Thymus (tissue), 14 donors: ENCODE measurements at places on chromosomes 2 and 18. TPM values are rescaled to one million over a fixed set of nuclear protein-coding genes. Genes with fewer than 3 reads are reported as not detected.

The CD28 gene
- polyA plus RNA-seq, result 27.2 TPM

The KCTD18 gene
- polyA plus RNA-seq, result 19.2 TPM

GRCh38 chr18:47731276-47731675, 199.2 kb downstream of the SMAD2 start:
- H3K27ac ChIP-seq, result no peak overlapping the region
- no peak for DNase-seq
- no peak overlapping the region for H3K4me3 ChIP-seq
- H3K4me1 ChIP-seq, result no peaks in the 10 kb centered on the region

DNA sequence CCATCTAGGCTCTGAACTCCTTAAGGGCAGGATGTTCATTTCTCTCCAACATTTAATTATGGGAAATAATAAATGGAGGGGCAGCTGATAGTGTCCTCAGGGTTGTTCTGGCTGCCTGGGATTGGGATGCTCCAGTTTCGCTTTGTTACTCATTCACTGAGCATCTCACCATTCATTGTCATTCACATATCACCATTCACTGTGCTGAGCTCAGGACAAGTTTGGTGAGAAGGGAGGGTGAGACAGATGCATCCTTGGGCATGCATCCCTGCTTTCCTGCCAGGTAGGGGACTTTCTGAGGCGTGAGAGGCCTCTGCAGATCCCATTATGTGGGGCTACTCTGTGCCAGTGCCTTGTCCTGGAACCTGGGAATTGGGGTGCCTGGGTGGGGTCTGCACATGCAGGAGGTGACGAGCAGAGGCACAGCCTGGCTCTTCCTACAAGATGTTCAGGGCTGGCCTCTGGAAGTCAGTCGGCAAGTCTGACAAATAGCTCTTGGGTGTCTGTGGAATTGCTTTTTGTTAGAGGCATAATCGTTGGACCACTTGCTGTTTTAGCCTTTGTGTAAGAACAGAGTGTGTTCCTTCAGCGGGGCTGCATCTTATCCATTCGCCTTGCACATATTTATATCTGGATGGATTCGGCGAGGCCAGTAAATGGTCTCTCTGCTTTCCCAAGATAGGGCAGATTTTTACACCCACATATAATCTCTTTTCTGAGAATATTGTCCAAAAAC, 323.2 kb upstream of the THSD7B start:
- no peak overlapping the region for H3K27ac ChIP-seq
- H3K4me1 ChIP-seq, result no peaks in the 10 kb centered on the region
- no peaks in the 10 kb centered on the region for H3K27me3 ChIP-seq
- H3K4me3 ChIP-seq, result no peak overlapping the region
- H3K36me3 ChIP-seq, result no peaks in the 10 kb centered on the region
- DNase-seq, result no peak

DNA sequence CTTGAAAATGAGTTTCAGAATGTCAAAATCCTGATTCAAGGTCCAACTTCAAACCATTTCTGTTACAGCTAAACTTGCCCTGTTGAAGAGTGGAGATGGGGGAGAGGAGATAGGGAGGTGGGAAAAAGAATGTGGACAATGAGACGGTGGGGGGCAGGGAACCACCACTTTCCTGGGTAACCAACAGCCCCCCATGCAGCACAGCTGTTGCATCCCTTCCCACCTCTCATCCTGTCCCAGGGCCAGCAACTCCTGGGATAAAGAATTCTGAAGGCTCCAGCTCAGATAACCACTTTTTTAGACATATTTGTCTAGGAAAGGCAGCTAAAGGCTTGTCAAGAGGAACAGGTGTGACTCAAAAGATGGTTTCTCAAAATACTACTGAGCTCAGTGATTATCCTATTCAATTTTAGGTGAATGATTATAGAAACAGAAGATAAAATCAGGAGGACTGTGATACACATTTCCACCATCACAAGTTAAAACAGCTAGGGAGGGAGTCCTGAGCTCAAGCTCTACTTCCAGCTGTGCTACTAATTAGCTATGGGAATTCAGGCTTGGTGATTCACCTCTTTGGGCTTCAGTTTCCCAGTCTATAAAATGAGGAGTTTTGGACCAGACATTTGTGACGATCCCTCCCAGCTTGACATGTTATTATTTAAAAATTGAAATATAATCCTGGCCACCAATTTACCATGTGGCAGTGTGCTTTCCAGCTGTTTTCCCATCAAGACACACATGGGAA, 36.3 kb downstream of the HDHD2 start:
- H3K27ac ChIP-seq, result no peak overlapping the region
- H3K27me3 ChIP-seq, result no peaks in the 10 kb centered on the region
- H3K4me1 ChIP-seq, result no peaks in the 10 kb centered on the region
- H3K4me3 ChIP-seq, result no peak overlapping the region
- peaks cover 39% of the 10 kb centered on the region for H3K36me3 ChIP-seq

DNA sequence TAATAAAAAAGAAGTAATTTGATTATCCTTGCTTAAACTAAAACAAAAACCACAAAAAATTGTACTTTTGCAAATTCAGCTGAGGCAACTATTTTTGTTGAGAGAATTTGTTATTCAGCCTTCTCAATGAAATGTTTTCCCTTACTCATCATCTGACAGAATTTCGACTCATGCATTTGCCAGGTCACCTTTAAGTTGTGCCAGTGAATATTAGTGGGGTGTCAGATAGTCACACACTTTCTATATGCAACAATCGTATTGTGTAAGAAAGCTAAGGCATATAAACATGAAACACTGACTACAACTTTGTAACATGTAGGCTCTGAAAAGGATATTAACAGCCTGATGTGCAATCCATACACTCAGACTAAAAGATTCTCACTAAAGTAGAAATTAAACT, 1653.1 kb upstream of the SLC39A10 start:
- DNase-seq, result no peak
- no peak overlapping the region for H3K27ac ChIP-seq
- no peak overlapping the region for H3K4me3 ChIP-seq
- no peaks in the 10 kb centered on the region for H3K36me3 ChIP-seq

- H3K4me1 ChIP-seq, result no peaks in the 10 kb centered on the region
- H3K27me3 ChIP-seq, result no peaks in the 10 kb centered on the region
- no peak for DNase-seq
Observed at GRCh38 chr2:231992888-231993287, 31.4 kb downstream of the DIS3L2 start.

DNA sequence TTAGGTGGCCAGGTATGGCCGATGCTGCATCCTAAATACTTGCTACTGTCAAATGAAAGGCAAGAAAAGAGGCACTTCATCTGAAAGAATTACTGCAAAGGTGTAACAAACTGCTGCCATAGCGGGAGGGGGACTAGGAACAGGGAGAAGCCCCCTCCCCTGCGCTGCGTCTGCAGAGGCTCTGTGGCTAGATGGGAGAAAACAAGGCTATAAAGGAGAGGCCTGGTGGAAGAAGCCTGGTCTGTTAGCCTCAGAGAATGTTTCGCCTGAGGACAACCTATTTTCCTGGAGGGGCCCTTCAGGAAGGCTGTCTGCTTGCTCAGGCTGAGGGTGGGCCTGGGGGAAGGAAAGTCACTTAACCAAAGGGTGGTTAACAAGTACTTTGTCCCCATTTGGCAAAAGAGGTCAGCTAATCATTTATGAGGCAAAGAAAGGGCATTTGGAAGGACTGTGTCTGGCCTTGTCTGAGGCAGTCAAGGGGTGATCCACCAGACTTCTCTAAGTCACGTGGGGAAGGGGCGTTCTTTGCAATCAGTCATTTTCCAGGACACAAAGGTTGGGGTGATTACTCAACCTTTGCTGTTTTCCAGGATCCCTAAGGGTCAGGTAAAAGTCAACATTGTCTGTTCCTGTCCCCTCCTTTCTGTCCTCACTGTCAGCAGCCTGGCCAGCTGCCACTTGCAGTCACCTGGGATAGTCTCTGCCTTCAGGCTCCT, 103.0 kb upstream of the TMEM200C start:
- no peak overlapping the region for H3K4me3 ChIP-seq
- H3K36me3 ChIP-seq, result no peaks in the 10 kb centered on the region
- no peak overlapping the region for H3K27ac ChIP-seq
- no peaks in the 10 kb centered on the region for H3K4me1 ChIP-seq
- no peak for DNase-seq
- no peaks in the 10 kb centered on the region for H3K27me3 ChIP-seq

DNA sequence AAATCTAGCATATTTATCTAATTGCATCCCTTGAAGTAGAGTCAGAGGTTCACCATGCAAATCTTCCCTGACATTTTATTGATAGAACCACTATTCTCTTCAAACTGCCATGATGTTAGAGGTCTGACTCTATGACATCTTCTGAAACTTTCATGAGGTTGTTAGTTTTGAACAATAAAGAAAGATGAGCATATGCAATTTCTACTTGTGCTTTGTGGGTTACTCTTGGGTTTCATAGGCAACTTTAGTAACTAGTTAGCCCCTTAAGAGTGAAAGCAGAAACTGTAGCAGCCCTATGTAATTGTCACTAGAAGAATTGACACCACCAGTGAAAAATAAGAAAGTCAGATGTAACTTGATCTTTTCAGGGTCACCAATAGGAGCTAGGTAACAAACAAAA, 53.1 kb upstream of the ZEB2 start:
- no peak overlapping the region for H3K27ac ChIP-seq
- H3K36me3 ChIP-seq, result no peaks in the 10 kb centered on the region
- DNase-seq, result no peak

DNA sequence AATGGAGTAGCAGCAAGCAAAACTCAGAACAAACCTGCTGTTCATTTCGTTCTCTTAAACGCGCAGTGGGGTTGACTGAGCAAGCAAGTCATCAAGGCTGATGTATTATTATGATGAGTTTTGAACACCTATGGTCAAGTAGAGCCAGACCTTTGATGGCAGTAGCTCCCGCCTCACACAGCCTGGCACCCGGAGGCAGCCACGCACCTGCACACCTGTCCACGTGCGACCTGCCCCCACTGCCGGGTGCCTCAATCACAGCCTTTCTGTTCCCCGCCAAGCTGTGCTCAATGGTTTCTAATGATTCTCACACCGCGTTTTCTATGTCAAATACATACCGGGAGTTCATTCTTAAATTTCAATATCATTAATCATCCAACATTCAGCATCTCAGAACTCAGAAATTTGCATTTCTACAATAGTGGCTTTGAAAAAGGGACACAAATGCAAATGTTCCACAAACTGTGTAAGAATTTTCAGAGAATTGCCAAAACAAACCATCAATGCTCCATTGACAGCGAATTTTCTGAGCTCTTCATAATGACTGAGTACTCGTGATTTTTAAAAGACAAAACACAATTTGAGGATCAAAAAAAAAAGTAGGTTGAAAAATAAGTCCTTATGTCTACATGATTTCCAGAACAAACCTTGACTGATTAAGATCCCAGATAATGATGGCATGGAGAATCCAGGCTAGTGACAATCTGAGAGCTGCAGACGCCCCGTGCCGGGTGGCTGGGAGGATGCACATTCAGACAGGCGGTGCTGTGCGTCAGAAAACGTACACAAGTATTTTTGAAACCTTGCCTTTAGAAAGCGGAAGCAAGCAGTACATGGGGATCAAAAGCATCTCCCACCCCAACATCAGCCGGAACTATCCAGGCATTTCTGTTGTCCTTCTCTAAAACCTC, 56.6 kb downstream of the HDAC4 start:
- no peak for DNase-seq
- H3K4me3 ChIP-seq, result no peak overlapping the region
- H3K27me3 ChIP-seq, result no peaks in the 10 kb centered on the region
- no peak overlapping the region for H3K27ac ChIP-seq
- H3K36me3 ChIP-seq, result peaks cover 23% of the 10 kb centered on the region

- no peaks in the 10 kb centered on the region for H3K36me3 ChIP-seq
- no peak overlapping the region for H3K4me3 ChIP-seq
- H3K27me3 ChIP-seq, result no peaks in the 10 kb centered on the region
- peak; percentile 5 for DNase-seq
Observed at GRCh38 chr18:51321696-51322095, 124.2 kb upstream of the MEX3C start.

DNA sequence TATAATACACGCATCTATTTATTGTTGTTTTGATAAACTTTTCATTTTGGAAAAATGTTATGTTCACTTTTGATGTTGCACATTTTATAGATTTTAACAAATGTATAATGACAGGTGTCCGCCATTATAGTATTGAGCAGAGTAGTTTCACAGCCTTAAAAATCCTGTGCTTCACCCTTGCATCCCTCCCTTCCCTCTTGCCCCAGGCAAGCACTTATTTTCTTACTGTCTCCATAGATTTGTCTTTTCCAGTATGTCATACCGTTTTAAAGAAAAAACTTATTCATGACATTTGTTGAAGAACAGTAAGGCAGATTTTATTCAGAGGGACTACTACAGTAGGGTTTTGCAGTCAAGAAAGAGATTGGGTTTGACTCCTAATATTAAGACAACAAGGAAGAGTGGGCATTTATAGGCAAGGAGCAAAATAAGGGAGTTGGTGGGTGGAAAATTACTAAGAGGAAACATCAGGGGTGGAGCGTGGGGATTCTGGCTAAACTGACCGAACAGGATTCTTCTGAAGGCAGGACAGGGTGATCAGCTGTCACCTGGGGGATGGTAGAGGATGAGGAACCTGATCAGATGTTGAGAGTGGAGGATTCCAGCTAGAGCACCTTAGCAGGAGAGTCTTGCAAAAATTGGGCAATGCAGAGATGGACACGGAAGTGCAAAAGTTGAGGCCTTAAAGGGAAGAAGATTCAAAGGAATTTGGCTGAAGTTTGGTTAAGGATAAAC, 108.8 kb downstream of the NCK2 start:
- DNase-seq, result no peak
- H3K27ac ChIP-seq, result no peak overlapping the region
- peaks cover 10% of the 10 kb centered on the region for H3K36me3 ChIP-seq
- H3K27me3 ChIP-seq, result no peaks in the 10 kb centered on the region

- H3K27me3 ChIP-seq, result no peaks in the 10 kb centered on the region
- no peak overlapping the region for H3K4me3 ChIP-seq
Observed at GRCh38 chr2:193556766-193557470, 1362.2 kb upstream of the TMEFF2 start.

- no peaks in the 10 kb centered on the region for H3K36me3 ChIP-seq
- DNase-seq, result no peak
- H3K4me3 ChIP-seq, result no peak overlapping the region
- H3K4me1 ChIP-seq, result peaks cover 16% of the 10 kb centered on the region
- no peak overlapping the region for H3K27ac ChIP-seq
- no peaks in the 10 kb centered on the region for H3K27me3 ChIP-seq
Observed at GRCh38 chr2:42114091-42114490, 55.1 kb upstream of the EML4 start.

DNA sequence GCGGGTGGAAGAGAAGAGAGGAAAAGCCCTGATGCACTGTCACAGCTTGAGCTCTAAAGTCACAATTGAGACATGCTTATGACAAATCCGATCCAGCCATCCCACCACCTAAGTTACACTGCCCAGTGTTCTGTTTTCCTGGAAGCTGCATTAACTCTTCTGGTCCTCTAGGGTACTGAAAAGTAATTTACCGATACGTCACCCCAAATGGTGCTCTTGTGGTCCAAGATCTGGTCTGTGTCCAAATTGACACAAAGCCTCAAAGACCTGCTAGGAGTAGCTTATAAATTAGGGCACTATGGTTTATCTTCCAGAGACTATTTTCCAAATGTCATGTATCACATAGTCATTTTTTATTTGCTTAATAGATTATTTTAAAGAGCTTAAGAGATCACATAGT, 186.7 kb upstream of the ETAA1 start:
- no peaks in the 10 kb centered on the region for H3K36me3 ChIP-seq
- H3K4me1 ChIP-seq, result no peaks in the 10 kb centered on the region
- no peak overlapping the region for H3K4me3 ChIP-seq
- H3K27ac ChIP-seq, result no peak overlapping the region
- H3K27me3 ChIP-seq, result no peaks in the 10 kb centered on the region
- DNase-seq, result no peak
